Caudate nucleus (tissue), 63 donors: ENCODE measurements at places on chromosomes 16 and 17.

- no peak for DNase-seq
Measured at GRCh38 chr17:57327176-57327970, 71.0 kb downstream of the MSI2 start.

- DNase-seq, result no peak
Measured at GRCh38 chr17:79749156-79749815, 18.5 kb downstream of the ENPP7 start.

- DNase-seq, result no peak
Measured at GRCh38 chr17:2862197-2862596, 66.0 kb downstream of the RAP1GAP2 start.

GRCh38 chr17:16459855-16460550, 32.0 kb downstream of the LRRC75A start:
- DNase-seq, result no peak

GRCh38 chr16:3934491-3935181, 54.1 kb upstream of the CREBBP start:
- no peak for DNase-seq

- peak; percentile 88 for DNase-seq
Measured at GRCh38 chr17:16217002-16217635, at the start of gene PIGL. Gene PIGL, plus strand, starts transcription at chr17:16217210. Its CDS starts 17 bp downstream, at chr17:16217227.

DNA sequence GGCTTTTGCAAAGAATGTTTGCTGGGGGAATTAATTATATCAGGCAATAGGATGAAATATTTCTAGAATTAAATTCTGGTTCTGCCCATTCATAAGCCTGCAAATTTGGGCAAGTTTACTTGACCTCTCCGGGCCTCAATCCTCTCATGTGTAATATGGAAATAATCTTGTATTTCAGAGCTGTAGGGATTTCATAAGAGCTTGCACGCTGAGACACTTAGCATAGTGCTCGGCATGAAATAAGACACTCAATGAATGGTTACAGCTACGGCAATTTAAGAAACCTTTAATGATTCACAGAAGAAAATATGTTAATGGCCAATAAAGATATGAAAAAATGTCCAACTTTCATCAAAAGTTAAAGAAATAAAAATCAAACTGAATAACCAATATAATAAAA, 40.6 kb upstream of the PITPNM3 start:
- DNase-seq, result no peak

- DNase-seq, result no peak
Measured at GRCh38 chr16:1057252-1057932, 15.2 kb upstream of the SSTR5 start.

GRCh38 chr17:6780886-6781285, 4.9 kb downstream of the FBXO39 start:
- no peak for DNase-seq

- no peak for DNase-seq
Measured at GRCh38 chr16:24214992-24215391, 41.1 kb upstream of the CACNG3 start.

- DNase-seq, result no peak
Measured at GRCh38 chr16:84362471-84362941, 5.8 kb upstream of the ATP2C2 start.

DNA sequence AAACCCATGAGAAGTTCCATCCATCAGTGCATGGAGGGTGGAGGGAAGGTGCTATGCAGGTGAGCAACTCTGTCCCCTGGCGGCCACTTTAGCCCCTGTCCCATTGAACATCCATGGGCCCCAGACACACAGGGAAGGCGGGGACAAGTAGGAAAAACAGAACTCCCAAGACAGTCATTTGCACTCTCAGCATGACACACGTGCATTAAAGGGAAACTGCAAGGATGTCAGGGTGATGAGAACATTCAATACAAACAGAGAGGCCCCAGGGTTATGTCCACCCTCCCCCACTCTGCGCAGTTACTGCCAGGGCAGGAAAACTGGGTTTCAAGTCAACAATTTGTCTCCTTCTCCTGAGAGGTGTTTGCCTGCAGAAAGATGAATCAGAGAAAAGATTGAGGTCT, 44.0 kb upstream of the AKTIP start:
- no peak for DNase-seq

DNA sequence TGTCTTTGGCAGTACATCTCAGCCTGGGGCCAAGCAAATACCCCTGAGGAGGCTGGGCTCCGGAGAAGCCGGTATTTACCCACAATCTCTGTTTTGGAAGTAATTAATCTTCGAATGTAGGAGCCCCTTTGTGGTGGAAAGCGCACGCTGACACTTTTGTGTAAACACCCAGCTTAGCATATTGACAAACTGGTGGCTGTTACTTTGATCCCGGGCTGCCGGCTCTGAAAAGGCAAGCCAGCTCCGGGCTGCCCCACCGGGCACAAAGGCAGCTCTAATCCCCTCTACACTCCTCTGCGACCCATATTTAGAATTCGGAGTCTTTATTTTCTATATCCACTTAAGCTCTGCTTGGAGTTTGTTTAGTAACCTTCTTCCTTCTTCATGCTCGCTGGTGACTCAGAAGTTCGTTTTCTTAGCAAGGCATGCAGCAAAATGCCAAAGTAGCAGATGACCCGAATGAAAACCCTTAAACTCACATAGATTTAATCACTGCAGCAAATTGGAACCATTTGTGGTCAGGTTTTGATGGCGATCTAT, 144.0 kb upstream of the IRX3 start:
- DNase-seq, result no peak

GRCh38 chr16:81994485-81994884, 16.8 kb downstream of the SDR42E1 start:
- no peak for DNase-seq

GRCh38 chr16:79547085-79547484, 53.5 kb downstream of the MAF start:
- no peak for DNase-seq

DNA sequence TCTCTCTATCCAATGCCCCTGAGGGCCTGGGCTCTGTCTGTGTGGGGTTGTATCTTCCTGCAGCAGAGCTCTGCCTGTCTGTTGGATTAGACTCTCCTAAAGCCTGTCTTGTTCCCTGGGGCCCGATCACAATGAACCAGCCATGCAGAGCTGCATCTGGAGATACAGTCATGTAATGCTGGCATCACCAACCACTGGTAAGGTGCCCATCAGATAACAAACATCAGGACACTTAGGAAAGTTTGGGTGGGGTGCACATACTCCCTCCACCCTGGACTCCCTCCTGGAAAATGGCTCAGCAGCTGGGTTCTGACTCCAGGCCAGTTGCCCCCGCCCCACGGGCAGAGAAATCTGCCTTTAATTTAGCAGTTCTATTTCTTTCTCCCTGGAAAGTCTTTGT, 61.3 kb upstream of the BRD7 start:
- DNase-seq, result no peak

- no peak for DNase-seq
Measured at GRCh38 chr17:48095611-48096010, 5.7 kb downstream of the CBX1 start.

DNA sequence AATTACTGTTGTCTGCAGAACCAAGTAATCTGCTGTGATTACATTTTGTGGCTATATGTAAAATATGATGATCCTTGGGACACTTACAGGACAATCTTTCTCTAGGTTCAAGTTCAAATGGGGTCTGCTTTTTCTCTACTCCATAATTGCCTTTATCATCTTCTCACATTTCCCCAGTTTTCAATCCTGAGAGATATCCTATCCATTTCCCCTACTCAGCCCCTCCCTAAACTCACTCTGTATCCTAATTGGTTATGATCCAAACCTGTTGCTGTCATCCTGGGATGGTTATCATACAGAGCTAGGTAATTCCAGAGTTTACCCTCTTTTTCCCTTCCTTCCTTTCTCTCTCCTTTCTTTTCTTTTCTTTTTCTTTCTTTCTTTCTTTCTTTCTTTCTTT, 100.5 kb upstream of the ELAC2 start:
- DNase-seq, result no peak

DNA sequence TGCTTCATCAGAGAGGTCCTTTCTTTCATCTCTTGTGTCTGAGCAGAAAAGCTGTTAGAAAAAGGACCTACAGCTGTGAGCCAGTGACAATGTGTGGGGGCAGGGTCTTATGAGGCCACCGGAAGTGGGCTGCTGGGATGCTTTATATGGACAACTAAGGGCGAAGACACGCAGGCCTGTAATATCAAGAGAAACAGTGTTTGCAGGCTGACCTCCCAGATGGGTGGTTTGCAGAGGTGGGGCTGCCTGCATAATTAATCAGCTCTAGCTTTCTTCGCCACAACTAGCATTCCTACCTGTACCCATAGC, 30.4 kb upstream of the SALL1 start:
- DNase-seq, result no peak

DNA sequence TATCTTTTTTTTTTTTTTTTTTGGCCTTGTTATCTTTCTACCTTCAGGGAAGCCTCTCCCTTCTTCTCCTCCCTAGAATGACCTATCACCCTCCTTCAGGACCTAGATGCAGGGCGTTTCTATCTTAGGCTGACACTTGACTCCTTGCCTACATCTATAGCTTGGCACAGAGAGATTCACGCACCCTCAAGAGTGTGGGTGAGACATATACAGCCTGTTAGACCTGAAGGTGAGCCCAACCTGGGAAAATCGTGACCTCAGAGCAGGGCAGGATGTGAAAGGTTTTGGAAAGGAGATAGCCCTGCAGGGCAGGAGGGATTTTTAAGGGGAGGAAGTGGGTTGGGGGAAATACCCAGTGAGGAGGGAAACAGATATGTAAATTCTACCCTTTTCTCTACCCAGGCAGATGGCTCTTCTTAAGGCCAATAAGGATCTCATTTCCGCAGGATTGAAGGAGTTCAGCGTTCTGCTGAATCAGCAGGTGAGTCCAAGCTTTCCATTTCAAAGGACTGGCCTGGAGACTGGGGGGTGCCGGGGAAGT, at the start of gene AHSP:
AHSP (plus strand) TSS at position 167 of the 541 bp plus-strand sequence; CDS start at position 407, 240 bp downstream.
- no peak for DNase-seq

GRCh38 chr17:50186661-50187393, 14.6 kb downstream of the COL1A1 start:
- DNase-seq, result no peak

GRCh38 chr17:78532922-78533640, 44.1 kb downstream of the DNAH17 start:
- no peak for DNase-seq

- DNase-seq, result no peak
Measured at GRCh38 chr16:66619534-66620428, 15.3 kb downstream of the CMTM3 start.
